GM12864 (cell line): ENCODE measurements at places on chromosomes 12 and 14.

DNA sequence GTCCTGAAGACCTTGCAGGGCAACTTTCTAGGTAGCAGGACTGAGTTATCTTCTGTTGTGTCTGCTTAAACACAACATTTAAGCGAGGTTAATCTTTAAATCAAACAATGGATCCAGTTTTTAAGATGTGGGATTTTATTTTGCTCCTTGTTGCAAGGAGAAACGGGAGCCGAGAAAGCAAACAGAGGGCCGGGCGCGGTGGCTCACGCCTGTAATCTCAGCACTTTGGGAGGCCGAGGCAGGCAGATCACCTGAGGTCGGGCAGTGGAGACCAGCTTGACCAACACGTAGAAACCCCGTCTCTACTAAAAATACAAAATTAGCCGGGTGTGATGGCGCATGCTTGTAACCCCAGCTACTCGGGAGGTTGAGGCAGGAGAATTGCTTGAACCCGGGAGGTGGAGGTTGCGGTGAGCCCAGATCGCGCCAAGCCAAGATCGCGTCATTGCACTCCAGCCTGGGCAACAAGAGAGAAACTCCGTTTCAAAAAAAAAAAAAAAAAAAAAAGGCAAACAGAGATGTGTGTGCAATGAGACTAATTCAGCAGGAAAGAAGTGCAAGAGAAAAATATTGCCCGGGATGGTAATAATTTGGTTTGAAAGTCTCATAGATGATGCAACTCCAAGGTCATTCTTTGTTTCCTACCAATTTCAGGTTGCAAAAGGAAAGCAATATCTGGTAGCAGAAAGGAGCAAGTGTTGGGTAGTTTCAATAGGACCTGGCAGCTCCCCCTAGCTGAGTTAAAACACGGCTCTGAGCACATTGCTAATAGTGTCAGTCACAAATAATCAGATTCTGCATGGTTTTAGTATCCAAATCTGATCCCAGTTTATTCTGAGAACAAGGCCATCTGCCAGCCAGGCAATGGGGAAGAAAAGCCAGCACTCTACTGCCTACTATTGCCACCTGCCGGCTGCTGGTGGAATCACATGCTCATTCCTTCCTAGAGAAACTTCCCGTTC is 141.4 kb downstream of the PPM1H start:
- no peak for DNase-seq

DNA sequence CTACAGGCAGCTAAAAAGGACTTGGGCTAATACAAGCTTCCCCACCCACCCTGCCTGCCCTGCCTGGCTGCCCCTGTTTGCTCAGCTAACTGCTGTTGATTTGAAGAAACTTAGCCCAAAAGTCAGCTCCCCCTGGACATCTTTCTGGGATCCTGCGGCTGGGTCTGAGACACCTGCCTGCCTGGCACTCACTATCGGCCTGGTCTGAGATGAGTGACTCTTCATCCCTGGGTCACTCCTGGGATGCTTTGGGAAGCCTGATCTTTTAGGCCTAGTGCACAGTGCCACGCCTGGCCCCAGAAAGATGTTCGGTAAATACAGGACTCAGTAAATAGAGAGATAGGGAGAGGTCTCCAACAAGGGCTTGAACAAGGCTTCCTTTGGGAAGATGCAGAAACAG is 211.3 kb upstream of the DIO3 start:
- DNase-seq = no peak

DNA sequence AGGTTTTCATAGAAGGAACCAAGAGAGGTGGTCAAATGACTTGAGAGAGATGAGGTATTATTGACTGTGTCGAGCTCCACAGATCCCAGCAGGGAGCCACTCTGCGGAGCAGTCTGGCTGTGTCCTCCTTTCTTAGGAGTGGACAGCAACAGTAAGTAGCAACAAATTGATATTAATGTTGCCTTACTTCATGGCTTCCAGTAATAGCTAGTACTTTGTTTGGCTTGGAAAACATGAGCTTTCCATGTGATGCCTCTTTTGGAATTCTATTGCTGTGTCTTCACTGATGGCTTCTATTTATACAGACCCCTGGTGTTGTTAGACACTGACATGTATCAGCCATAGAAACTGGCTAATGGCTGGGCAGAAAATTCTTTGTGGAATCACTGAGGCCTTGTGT is 531.2 kb upstream of the CCDC196 start:
- DNase-seq = no peak

- no peak for DNase-seq
Measured at GRCh38 chr12:958588-959123, 9.2 kb upstream of the RAD52 start.

DNA sequence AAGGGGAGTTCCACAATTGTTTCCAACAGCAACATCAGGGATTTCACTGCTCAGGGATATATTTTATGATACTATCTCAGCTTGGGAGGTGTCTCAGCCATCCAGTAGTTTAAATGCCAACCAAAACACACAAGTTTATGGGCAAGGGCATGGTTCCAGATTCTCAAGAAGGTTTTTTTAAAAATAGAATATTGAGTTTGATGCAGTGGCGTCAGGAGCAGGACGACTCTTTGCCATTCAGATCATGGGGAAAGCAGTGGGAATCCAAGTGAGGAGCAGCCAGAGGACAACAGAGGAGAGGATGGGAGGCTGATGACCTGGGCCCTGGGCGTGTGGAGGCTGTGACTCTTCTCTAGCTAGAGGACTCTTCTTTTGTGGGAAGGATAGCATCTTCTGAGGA is 25.7 kb downstream of the TSHR start:
- DNase-seq = no peak

DNA sequence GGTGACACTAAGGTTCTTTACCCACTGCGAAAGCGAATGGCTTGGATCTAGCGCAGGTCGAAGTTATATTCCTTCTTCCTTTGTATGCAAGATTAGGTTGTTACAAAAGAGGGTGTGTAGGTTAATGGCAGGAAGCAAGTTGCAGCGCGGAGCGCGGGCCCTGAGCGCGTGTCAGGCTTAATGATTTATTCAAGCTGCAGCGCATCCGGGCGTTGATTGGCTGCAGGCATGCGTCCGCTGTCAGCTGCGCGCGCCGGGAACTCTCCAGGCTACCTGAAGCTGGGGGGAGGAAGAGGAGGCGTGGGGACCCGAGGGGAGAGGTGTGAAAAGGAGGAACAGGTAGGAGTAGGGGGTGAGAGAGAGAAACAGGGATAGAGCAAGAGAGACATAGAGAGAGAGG is 7.4 kb downstream of the ASCL1 start:
- no peak for DNase-seq

GRCh38 chr12:3275171-3276041 is 198.2 kb downstream of the TSPAN9 start:
- DNase-seq = no peak

DNA sequence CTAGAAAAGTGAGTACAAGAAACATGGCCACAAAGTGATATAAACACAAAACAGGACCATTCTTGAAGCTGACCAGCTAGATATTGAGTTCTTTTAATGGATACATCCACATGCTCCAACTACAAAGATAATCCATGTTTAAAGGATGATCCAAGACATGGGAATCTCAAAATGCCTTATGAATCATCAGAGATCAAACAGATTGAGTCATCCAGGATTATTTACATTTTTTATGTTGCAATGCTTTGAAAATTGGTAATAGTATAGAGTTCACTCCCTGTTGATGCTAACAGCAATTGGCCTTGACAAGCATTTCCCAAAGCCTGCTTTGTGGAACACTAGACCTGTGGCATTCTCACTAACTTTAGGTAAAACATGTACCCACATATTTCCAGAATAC is 293.0 kb upstream of the TBX3 start:
- no peak for DNase-seq

GRCh38 chr14:23564181-23564812 is 3.3 kb downstream of the AP1G2 start:
- no peak for DNase-seq

- DNase-seq = no peak
Measured at GRCh38 chr12:32089586-32089985, 17.1 kb upstream of the BICD1 start.

DNA sequence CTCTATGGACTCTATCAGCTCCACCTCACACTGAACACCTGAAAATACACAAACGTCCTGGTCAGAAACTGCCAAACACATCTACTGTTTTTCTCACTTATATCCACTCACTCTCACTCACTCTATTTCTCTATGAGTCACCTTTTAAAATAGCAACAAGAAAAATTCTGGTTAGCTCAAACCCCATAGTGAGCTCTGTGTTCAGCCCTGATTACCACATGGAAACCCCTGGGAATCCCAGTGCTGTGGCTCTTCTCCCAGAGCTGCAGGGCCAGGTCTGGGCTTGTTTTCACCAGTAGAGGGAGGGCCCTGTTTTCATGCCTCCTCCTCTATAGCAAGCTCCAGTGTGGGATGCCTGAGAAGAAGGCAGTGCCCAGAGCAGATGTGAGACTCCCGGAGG is 1126.1 kb downstream of the TMEM121 start:
- no peak for DNase-seq

- DNase-seq = peak; percentile 29
Measured at GRCh38 chr12:42568952-42569915, 20.3 kb downstream of the PRICKLE1 start.

DNA sequence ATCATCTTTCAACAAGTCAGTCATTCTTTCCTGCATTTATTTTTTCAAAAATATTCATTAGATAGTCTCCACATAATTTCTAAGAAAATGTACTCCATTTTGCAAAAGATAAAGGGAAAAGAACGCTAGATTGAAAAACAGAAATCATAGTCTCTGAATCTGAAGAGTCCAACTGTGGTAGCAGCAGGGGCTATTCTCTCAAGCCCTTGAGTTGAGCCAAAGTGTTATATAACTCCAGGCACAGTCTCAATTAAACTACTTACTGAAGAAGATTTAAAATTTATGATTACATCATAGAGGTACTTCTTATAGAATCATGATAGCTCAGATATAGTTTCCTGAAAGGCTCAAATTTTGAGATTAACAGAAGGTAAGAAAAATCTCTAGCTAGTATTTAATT is 5.8 kb downstream of the LDHB start:
- DNase-seq = no peak

DNA sequence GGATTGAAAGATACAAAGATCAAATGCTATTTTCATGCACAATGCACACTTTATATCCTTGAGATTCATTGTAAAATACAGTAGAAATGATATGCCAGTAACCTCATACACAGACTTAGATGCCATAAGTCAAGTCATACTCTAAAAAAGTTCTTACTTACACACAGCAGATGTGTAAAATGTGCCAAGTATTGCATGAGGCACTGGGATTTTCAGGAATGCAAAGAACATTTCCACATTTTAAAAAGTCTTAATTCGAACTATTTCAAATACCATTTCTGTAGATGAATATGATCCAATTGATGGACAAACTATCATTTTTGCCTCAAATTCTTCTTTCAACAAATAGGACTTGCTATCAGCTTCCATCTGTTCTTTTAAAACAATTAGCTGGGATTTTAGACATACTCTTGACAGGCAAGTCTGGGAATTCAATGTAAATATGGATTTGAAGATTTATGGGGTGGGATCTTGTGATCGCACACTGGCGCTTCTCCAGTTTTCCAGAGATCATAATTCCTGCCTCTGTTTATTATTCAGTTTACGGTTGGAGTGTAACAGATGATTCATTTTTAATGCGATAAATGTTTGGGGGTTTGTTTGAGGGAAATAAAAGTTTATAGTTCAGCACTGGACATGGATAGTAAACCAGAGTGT is 183.8 kb downstream of the PAX9 start:
- DNase-seq = no peak

DNA sequence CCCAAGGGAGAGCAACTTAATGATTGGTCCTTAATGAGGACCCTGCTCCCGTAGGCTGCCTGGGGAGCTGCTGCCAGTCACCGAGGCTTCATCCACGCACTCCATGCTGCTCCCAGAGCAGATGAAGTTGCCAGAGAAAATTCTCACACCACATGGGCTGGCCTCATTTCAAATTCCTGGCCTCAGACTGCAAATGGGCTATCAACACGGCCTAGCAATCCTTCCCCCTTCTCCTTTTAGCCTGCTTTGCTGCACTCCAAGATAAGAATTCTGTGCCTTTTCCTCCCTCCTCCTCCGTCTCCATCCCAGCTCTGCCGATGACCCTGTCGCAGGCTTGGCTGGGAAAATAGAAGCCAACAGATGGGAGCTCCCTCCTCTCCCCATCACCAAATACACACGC is 10.8 kb upstream of the DGLUCY start:
- DNase-seq = no peak

- no peak for DNase-seq
Measured at GRCh38 chr12:22406627-22407026, 72.1 kb upstream of the ST8SIA1 start.
